ENCODE measurements at places on chromosomes 4 and X.
A peak's percentile ranks its signal among the peaks of the same experiment; 100 is the strongest.

DNA sequence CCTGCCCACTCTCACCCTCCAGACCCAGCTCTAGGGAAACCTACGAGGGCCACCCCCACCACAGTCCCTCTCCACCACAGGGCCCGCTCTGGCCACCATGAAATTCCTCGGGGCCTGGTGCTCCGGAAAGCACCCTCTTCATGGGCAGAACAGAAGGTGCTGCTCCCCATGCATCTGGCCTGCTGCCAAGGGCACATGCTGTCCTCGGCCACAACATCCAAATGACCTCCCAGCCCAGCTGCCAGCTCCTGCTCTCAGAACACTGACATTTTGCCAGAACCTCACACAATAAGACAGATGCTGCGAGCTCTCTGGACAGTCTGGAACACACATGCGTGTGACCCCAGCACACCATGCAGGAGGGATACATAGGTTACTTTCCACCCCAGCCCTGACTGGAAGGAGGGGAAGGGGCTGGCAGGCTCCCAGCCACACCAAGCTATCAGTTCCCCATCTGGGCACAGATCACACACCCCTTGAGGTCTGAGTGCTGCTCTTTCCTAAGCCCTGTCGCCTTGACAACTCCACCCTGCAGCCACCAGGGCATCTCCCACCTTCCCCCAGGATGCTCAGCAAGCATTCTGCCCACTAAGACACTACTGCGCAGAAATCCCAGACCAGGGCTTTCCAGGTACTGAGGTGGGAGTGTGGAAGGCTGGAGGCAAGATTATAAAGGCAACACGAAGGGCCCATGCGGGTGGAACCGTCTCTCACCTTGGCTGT is 5.8 kb downstream of the CCNQ start:
- no peak for DNase-seq

- DNase-seq: peak; percentile 47
Measured at GRCh38 chrX:71095555-71095980, at the start of gene FOXO4. FOXO4 (plus strand) TSS chrX:71095851; CDS start chrX:71096529, 678 bp downstream.

DNA sequence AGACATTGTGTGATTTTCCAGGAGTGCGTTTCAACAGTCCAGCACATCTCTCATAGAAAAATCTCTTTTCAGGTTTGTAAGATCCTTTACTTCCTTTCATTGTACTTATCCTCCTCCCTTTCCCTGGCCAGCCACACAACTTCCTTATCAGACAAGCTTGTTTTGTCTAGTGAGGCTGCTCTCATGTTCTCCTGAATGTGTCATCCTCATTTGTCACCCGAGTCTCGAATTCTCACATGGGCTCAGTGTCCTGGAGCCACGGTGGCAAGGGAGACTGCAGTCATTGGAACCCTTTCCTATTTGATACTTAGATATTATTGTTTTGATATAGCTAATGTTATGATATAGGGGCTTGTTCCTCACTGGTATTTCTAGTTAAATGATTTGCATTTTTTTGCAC is 16.9 kb downstream of the SYNPO2 start:
- DNase-seq: no peak

- no peak for DNase-seq
Measured at GRCh38 chr4:106529348-106530023, 160.9 kb upstream of the GIMD1 start.

DNA sequence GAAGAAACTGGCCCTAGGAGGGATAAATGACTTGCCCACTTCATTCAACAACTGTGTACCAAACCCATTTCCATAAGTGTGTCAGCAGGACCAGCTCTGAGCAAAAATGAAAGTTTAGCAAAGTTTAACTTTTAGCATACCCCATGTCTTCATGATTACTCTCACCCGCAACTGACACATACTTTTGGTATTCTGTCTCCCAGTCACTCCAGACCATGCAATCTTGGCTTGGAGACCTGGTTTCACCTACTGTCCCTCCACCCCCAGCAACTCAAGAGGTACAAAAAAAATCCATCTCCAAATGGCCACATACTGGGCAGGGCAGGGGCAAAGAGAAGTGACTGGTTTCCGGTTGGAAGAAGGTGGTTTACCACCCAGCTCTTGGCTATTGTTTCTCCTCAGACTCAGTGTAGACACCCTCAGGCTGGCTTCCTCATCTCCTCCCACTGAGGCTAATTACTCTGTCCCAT is 79.8 kb downstream of the RLIM start:
- DNase-seq: no peak

DNA sequence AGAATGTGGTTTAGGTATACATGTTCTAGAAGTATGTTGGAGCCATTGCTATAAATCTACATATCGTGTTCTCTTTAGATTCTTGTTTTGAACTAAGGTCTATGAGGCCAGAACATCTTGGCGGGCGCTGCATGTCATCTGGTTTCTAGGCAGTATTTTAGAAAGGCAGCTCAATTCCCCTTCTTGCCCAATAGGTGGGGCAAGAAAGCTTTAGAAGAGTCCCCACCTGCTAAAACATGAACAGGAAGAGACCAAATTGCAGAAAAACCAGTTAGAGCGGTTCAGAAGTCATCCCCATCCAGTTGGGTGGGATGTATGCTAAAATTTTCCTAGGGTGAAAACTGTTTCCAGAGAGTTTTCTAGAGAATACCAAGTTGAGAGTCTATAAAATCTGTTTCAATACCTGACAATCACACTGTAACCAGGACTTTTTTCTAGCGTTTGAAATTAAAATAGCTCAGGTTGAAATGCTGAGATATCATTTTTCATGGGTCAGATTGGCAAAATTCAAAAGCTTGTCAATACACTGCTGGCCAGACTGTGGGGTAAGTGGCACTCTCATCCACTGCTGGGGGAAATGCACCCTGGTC is 17.5 kb upstream of the SH3KBP1 start:
- DNase-seq: no peak

- DNase-seq: no peak
Measured at GRCh38 chrX:39104745-39105144, 303.5 kb downstream of the MID1IP1 start.

- DNase-seq: no peak
Measured at GRCh38 chr4:24768006-24768405, 27.4 kb upstream of the SOD3 start.

- DNase-seq: no peak
Measured at GRCh38 chr4:69120870-69121269, 24.6 kb downstream of the UGT2B7 start.

DNA sequence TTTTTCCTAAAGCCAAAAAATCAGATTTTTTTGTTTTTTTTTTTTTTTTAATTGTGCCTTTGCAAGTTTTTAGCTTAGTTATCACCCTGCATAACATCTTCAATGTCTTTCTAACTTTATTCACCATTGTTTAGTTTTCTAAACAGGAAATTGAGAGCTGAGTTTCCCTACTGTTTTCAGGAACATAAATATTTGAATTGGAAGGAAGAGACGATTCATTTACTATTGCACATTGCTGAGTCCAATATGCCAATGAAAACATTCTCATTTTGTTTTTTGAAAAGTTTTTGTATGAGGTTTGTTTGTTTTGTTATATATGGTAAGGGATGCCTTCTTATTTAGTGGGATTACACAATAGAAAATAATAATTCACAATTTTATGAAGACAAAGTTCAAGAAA is 148.4 kb downstream of the ANKRD50 start:
- no peak for DNase-seq

DNA sequence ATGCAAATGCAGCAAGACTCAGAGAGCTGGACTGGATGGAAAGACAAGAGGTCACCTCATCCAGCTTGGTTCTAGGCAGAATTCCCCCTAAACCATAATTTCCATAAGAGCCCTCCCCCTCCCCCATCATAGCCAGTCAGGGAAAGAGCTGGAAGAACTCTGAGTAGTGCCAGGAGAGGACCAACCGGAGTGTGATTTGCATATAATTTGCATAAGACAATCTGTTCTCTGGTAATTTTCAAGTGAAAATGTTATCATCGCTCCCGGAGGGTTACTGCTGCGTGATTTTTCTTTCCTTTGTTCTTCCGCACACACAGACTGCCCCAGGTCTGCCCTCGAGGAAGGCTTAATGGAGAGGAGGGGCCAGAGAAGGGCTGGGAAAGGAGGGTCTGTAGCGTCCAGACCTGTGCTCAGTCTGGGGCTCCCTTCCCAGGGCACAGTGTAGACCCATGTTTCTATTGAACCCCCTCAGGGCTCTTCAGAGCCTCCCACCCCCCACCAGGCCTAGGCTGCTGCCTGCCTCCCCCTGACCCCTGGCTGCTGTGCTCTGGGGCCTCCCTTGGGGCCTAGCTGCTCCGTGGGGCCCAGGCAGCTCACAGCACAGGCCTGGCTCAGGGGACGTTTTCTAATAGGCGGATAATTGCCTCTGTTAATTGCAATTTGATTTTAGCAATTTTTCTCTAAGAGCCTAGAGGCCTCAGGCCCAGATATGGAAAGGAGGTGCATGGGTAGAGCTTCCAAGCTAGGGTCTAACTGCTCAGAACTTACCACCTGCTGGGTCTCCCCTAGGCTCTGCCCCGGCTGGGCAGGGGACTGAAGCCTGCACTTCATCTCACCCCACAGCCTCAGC is 90.4 kb upstream of the PJA1 start:
- no peak for DNase-seq

- DNase-seq: no peak
Measured at GRCh38 chr4:105637408-105638176, 70.9 kb downstream of the INTS12 start.

GRCh38 chr4:3630598-3631543 is 98.6 kb upstream of the LRPAP1 start:
- no peak for DNase-seq

- no peak for DNase-seq
Measured at GRCh38 chrX:110133735-110134370, 130.9 kb downstream of the TMEM164 start.

DNA sequence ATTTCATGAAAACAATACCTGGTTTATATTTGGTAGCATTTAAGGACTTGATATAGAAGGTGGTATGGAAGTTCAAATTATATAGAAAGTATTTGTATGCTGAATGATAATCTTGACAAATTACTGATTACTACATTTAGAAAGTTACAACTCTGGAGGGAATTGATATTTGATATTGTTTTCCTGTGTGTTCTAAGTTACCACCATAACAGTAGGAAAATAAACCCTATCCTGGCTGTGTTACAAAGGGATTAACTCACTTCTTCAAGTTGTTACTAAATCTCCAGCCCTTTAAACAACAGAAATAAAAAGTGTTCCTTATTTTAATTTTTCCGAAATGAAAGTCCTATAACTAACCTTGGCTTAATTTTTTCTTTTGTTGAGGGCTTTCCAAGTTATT is 36.6 kb downstream of the FHL1 start:
- DNase-seq: no peak

GRCh38 chrX:78769946-78770345 is 22.4 kb downstream of the LPAR4 start:
- DNase-seq: no peak

DNA sequence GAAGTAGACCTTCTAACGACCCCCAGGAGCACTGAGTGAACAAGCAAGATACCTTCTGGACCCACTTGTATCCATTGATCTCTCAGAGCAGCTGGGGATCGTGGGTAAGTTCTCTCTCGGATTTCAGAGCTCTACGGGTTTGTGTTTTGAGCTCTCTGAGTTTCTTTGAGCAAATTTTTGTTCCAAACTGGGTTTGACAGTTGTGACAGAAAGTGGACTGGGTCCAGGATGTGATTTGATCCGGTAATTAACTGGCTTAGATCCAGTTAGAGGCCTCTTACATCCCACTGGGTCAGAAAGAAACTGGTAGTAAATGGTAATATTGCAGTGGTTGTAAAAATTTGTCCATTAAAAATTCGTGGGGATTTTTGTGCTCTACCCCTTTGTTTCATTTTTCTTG is 459.2 kb downstream of the INPP4B start:
- DNase-seq: no peak

DNA sequence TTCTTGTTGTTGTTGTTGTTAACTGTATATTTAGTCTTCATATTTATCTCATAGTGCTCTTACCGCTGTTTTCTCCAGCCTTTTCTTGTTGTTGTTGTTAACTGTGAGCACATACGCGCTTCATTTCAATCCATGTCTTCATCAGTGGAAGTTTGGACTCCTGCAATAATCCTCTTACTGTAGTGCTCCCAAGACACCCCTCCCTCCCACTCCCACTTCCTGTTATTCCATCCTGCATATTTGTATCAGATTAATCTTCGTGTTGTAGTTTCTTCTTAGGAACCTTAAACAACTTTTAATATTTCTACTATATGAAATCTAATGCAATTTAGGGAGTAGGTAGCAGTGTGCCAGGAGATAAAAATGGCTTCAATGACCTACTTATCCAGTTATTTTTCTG is 674.8 kb downstream of the RAPGEF2 start:
- DNase-seq: no peak

DNA sequence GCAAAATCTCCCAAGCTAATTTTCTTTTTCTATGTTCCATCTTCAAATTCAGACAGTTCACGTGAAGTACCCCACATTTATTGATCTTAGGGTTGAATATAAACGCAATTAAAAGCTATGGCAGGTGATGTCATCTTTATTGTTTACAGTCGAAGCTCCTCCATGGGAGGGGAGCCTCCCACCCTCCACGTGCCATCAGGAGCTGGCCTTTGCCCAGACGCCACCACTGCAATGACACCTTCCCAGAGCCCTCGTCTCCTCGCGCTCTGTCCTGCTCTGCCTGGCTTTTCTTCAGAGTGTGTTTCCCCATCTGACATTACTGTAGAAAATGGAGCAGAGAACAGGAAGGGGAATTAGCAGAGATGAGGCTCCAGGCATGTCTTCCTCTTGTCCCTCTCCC is 18.8 kb upstream of the CYP4V2 start:
- no peak for DNase-seq

DNA sequence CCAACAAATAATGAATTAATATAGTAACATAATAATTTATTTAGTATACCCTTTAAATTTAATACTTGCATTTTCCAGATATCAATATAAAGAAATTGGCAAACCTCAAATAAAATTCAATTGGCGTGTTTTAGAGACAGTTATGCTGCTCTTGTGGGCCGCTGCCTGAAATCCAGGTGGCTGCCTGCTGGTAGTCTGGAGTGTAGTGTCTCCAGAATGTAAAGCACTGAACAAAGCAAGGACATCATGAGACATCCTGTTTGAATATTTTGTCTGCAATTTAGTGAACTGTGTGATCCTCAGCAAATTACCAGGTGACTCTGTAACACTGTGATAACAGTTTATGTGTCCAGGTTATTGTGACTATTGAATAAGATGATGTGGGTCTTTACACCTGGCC is 29.9 kb downstream of the ZFP42 start:
- DNase-seq: no peak

DNA sequence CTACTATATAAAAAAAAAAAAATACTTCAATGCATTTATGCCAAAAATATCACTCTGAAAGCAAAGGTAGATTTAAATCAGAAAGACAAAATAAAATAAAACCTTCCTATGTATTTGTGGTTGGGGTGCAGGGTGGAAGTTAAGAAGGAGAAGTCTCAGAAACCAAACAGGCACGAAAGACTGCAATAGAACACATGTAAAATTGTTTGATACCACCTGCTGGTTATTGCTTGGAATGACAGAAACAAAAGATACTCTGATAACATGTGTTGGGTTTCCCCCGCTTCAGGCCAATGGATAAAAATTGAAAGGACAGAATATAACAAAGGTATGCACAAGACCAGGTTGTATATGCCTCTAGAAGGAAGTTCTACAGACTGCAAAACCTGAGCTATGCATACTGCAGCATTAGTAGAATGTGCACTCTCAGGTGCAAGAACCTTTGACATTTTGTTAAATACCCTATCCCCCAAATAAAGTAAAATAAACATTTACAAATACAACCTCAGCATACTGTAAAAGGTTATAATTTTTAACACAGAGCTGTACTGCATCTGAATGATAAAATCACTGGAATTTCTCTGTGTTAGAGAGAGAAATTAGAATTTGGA is 118.8 kb downstream of the GABRA2 start:
- DNase-seq: peak; percentile 10

GRCh38 chr4:156146571-156146970 is 192.9 kb upstream of the CTSO start:
- no peak for DNase-seq
